ENCODE measurements at places on chromosomes 4 and X.

GRCh38 chr4:79678472-79679202, 270.6 kb upstream of the GK2 start:
- no peak for DNase-seq

DNA sequence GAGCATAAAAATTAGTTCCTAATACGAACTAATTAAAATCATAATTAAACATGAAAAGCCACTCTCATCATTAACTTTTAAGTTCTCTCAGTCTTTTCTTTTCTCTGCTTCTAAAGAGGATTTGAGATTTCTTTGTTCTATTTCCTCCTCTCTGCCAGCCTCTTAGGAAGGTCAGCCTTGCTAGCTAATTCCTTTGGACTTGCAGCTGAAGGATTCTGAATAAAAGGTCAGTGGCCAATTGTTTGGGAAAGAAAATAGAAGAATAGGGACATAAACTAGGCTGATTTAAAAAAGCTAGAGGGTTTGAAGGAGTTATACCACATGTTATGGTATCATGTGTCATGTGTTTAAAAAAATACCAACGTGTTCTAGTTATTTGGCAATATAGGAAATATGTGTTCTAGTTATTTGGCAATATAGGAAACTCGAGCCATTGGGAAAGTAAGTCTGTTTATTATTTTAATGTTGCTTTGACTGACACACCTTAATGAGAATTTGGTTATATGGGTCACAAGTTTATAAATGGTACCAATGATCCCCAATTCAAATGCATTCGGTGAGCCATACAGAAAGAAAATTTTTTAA, 1668.7 kb upstream of the PCDH7 start:
- no peak for DNase-seq

DNA sequence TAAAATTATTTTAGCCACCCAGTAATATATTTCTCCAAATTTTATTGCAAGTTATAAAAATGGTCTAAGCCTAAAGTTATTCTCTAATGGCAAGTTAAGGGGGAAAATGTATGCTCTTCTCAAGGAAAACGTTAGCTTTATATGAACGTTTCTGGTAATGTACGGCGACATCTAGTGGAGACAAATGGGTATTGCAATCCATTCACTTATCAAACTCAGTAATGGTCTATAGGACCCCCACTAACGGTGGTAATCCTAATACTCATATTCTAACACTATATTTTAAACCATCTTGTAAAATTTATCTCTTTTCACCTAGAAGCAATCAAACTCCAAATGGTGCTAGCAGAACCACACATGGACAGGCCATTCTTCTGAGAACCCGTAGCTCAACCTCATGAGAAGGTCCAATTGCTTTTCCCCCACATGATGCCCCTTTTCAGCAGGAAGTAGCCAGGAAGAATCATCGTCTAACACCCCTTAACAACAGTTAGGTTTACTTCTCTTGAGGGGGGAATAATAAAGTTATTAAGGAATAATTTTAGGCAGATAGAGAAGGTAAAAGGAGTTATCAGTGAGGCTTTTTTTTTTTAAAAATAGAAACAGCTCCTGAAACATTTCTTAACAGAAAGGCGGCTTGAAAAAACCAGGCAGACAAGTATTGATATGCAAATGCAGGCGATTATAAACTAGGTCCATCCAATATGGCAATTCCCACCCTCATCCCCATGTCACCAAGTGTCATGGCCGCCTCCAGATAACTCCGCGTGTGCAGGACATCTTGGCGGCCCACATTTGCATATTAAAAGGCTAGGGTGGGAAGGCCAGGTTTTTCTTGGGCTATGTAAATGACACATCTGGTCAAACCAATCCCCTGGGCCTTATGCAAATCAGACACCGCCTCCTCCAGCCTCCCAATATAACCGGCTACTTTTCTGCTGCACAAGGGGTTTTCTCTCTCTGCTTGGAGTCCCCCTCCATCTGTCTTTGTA, 35.0 kb downstream of the NUDT11 start:
- no peak for DNase-seq

- DNase-seq = no peak
Observed at GRCh38 chr4:145179281-145179860, 1.0 kb downstream of the OTUD4 start.

- no peak for DNase-seq
Observed at GRCh38 chr4:123870216-123870876, 473.8 kb downstream of the SPRY1 start.

- DNase-seq = no peak
Observed at GRCh38 chr4:13484749-13485221, 645 bp upstream of the RAB28 start.

DNA sequence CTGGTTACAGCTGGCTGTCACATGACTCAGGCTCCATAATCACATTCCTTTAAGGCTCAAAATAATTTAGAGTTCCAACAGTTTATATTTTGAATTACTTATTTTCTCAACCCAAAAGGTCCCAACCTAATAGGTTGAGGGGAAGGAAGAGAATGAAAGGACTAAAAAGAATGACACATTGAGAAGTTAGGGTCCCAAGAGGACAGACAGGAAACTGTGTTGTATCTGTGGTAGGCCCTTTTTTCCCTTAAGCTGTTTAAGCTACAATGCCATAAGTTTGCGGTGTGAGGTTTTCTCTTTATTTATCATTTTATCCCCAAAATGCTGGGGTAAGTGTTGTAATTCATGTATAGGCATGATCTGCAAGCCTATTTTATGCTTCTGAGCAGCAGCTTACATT, 290.2 kb downstream of the ZNF674 start:
- DNase-seq = no peak

DNA sequence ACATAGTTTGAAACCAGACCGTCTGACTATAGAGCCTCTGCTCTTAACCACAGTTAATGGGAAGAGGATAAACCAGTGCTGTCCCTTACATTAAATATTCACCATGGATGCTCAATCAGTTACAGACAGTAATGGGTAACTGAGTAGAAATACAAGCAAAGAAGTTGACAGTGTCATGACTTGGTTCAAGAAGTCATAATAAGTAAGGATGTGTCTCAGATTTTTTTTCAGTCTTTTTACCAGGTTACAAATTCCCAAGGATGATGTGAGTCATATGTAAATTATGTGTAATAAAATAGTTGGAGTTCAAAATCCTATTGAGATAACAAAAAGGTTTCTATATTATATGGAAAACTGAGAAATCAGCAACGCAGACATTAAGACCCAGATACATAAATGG, 31.1 kb downstream of the ZCCHC4 start:
- DNase-seq = no peak

DNA sequence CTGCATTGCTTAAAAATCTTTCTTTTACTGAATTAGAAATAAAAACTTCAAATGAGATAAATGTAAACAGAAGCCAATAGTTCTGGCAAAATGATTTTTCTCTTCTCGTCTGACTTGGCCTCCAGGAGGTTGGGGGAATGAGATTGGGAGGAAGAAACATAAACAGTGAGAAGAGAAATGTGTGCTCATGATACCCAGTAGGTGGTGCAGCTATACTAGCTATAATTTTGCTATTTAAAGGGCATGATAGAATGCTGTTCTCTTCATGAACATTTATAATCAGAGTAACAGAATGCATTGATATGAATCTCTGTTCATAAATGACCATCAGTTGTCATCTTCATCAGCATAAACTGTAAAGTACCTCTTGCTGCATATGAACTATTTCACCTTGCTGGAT, 85.5 kb downstream of the TACR3 start:
- no peak for DNase-seq

- peak; percentile 82 for DNase-seq
Observed at GRCh38 chrX:129006491-129006890, 516.8 kb downstream of the SMARCA1 start.

DNA sequence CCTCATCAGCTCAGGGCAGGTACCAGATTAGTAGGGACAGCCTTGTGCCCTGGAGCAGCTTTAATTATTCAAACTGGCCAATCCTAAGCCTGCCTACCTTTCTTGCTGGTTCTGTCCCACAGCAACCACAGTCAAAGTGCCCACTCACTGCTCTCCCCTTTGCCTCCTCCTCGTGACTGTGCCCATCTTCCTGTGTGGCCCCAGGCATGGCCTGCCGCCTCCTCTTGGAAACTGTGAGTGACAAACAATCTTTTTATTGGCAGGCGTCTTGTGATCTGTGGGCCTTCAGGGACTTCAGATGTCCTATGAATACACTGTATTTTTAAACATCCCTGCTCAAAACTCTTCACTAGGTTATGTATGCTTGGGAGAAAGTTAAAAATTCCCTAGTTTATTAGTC, 22.8 kb upstream of the NSG1 start:
- no peak for DNase-seq

DNA sequence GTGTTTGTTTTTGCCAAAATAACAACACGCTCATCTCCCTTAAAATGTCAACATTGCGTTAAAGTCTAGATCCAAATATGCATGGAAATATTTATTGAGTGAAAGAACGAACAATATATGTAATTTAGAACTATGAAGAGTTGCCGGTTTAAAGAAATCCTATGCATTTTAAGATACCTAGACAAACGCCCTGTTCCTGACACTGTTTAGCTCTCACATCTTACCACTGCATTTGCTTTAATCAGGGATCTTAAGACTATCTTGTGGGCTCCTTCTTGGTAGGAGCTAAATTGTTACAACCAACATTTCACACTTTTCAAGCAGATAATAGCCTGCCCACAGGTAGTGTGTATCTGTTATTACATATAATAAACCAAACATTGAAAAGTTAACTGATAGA, 96.6 kb upstream of the RPS6KA3 start:
- no peak for DNase-seq

DNA sequence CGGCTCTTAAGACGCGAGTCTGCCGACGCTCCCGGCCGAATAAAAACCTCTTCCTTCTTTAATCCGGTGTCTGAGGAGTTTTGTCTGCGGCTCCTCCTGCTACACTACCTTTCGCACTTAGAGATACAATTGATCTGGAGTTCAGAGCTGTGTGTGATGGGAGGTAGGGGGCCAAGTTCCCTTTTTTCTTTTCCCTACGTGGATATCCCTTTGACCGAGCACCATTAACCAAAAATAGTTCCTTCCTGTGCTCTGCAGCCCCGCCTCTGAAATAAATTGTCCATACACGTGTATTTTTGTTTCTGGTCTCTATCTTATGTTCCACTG, 555 bp upstream of the PGM2 start:
- DNase-seq = no peak

- DNase-seq = no peak
Observed at GRCh38 chr4:106371161-106371560, 2.6 kb upstream of the GIMD1 start.
